Fibroblast of skin of abdomen (primary cell): ENCODE measurements at places on chromosomes 12 and 14.
A peak's percentile ranks its signal among the peaks of the same experiment; 100 is the strongest.

- DNase-seq = peak; percentile 69
Measured at GRCh38 chr14:83463500-83464098, 1929.9 kb upstream of the SEL1L start.

DNA sequence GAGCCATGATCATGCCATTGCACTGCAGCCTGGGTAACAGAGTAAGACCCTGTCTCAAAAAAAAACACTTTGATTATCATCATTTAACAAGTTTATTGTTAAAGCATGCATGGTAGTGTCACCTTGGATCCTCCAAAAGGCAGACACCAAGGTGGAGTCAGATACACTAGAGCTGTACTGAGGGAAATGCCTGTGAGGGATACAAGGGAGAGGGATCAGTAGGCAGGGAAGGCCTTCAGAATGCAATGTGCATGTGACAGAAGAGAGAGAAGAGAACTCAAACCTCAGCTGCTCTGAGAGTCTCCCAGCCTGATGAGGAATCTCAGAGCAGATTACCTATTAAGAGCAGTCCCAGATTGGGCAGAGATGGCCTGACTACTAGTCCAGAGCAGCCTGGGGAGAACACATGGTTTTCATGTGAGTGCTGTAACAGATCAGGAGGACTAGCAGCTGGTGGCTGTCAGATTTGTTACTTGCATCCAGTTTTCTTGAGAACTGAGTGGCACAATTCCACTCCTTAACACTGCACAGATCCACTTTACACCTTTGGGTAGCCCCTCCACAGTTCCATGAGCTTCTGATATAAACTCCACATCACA is 38.0 kb upstream of the A2ML1 start:
- no peak for DNase-seq

GRCh38 chr12:12319451-12320183 is 30.4 kb downstream of the MANSC1 start:
- peak; percentile 39 for DNase-seq

GRCh38 chr14:105204206-105204930 is 23.3 kb upstream of the NUDT14 start:
- DNase-seq = no peak

GRCh38 chr12:103139876-103140275 is 182.4 kb downstream of the ASCL1 start:
- no peak for DNase-seq

DNA sequence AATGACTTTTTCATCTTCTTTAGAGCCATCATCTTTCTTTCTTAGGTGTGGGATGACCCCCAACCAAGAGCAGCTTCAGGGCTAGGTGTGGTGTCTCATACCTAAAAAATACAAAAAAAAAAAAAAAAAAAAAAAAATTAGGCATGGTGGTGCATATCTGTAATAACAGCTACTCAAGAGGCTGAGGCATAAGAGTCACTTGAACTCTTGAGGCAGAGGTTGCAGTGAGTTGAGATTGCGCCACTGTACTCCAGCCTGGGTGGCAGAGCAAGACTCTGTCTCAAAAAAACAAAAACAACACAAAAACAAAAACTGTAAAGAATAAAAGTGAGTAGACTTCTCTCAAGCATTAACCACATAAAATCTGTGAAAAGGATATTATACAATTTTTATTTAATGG is 8.0 kb upstream of the ATF7IP start:
- DNase-seq = no peak

DNA sequence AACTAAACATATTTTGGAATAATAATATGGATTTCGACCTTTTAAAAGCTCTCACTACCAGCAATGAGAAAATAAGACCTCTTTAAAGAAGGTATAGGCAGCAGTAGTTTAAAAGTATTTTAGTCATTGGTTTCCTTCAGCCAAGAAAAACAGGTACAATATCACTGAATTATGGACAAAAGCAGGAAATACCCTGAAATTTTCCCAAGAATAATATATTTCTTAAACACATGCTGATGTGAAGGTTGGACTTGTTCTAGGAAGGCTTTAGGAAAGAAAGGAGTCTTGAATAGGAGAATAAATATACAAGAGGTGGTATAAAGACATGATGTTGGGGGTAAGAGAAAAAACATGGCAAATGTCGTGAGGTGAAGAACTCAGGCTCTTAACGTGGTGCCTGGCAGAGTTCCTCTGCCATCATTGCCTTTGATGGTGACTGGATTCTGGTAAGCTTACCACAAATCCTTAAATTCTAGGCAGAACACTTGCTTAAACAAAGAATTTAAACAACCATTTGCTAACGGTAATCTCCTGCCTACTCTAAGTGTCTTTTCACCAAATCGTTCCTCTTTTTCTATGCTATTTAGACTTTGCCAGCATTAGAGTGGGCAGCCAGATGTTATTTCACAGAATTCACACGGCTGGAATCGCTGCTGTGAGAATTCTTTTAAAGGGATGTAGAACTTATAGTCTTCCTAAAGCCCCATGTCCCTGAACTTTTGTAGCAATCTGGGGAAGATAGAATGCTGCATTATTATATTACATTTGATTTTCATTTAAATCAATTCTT is 11.9 kb upstream of the NUDT4 start:
- DNase-seq = no peak

DNA sequence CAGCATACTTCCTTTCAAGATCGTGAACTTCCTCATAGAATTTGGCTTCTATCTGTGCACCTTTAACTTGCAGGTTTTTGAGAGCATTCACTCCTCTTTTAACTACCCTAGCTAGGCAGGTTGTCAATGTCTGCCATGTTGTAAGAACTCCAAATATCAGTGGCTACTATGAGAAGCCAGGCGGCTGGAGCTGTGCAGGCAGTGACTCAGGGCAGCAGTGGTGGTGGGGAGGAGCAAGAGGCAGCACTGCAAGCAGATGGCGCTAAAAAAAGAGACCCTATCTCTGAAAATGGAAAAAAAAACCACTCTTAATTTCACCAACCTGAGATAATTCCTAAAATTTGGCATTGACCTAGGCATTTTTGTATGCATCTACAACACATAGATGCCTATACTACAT is 28.5 kb downstream of the YARS2 start:
- peak; percentile 2 for DNase-seq

DNA sequence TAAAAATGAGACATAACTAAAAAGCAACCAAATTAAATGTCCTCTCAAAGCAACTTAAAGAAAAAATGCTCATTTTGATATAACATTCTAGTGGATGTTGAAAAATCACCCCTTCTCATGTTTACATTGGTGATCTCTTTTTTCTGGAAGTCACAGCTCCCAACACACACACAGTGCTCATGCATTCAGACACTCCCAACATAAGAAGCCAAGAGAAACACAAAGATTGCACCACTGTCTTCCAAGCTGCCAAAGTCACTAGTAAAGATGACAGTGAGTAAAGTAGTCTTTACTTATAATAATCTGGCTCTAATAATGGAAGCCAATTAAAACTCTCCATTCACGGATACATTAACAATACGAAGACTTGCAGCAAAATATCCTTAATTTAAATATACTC is 218.4 kb downstream of the NTF3 start:
- DNase-seq = no peak

DNA sequence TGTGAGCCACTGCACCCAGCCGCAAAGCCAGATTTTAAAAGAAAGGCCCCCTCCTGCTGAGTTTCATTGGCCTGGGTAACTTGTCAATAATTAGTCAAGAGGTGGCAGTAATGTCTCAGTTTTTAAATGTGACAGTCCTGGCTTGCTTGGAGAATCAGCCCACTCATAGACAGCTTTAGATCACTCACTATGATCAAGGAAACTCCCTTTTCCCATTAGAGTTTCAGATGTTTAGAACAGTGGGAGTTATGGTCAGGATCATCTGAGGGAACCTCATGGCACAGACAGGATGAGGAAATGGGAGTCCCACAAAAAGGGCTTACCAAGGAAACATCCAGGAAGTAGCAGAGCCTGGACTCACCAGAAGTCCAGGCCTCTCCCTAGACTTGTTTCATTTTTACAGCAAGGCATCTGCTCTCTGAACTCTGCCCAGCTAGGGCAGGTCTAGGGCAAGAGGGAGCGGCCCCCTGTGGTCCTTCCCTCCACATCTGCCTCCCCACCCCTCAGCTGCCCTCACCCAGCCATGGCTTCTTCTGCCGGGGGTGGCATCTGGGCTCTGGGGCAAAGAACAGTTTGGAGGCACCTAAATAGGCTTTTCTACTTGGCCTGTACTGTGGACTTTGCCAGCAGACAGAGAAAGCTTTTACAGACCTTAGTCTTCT is 11.2 kb downstream of the BCL2L14 start:
- DNase-seq = peak; percentile 48

DNA sequence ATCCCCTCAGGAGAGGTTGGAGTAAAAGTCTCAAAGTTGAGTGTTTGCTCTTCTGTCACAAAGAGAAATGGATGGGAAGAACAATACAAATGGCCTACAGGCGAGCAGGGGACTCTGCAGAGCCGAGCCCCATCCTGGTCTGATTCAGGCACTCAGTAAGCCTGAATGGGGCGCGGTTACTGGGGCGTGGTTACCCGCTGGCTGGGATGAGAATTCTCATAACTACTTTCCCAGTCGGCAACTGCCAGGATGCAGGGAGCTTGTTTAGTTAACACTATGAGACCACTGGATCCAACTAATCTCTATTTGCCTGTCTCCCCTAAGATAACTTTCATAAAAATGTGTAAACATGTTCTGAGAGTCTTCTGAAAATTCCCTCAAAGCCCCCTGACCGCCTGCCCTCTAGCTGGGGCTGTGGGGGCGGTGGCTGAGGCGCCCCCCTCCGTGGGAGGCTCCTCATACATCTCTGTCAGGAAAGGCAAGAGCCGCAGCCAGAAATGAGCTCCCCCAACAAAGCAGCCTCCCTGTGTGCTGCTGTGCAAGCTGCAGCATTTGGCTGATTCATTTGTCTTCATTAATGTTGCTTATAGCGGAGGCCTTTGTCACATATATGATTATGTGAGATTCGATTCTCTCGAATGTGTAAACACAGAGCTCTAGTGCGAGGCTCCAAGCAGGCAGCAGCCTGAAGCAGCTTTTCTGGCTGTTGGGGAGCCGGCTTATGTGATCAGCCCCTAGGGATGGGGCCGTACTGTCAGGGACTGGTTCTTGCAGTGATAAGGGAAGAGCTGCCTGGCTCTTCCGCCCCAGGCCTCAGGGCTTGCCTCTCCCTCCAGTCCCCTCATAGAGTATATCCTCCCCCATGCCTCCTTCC is 126.1 kb upstream of the ARHGAP5 start:
- peak; percentile 71 for DNase-seq

DNA sequence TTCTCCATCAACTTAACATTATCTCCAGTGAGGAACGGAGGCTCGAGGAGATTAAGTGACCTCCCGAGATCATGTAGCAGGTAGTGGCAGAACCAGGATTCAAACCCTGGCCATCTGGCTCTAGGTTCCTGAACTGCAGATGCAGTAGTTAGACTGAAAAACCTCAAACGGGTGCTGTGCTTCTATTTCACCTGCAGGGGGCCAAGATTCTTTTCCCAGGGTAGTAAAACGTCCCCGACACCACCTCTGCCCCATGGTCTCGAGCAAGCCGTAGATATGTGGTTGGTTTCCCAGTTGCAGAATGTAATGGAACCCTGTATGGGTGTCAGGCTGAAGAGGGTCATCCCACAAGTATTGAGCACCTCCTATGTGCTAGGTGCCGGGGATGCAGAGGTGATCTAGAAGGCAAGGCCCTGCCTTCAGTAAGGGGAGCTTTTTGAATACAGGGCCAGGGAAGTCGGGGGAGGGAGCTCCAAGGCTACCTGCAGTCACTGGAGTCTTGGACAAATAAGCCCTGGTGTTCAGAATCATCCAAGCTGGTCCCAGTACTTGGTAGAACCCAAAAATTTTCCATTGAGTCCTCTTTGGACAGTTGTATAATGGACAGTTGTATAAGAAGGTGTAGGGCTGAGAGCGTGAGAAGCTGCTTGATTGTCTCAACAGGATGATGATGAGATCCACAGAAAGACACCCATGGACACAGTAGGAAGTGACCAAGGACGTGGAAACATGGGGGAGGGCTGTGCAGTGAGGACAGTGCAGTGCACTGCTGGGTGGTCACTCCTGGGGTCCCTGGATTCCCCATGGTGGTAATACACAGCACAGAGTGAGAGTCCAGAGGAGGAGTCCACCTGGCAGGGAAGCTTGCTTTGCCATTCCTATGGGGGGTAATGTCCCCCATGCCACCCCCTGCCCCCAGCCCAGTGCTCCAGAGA is 197.2 kb downstream of the CHST11 start:
- no peak for DNase-seq

GRCh38 chr12:95718006-95718431 is 72.5 kb downstream of the NTN4 start:
- no peak for DNase-seq

GRCh38 chr14:43244142-43244625 is 1262.9 kb downstream of the FSCB start:
- DNase-seq = no peak

DNA sequence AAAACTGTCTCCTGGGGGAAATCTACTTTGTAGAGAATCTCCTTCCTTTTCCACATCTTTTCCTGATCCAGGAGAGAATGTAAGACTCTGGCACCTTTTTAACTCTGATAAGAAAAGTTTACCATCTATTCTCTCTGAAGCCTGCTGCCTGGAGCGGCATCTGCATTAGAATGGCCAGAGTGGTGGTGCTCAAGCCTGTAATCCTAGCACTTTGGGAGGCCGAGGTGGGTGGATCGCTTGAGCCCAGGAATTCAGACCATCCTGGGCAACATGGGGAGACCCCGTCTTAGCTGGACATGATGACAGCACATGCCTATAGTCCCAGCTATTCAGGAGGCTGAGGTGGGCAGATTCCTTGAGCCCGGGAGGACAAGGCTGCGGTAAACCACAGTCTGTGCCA is 1.4 kb upstream of the CHFR start:
- no peak for DNase-seq

DNA sequence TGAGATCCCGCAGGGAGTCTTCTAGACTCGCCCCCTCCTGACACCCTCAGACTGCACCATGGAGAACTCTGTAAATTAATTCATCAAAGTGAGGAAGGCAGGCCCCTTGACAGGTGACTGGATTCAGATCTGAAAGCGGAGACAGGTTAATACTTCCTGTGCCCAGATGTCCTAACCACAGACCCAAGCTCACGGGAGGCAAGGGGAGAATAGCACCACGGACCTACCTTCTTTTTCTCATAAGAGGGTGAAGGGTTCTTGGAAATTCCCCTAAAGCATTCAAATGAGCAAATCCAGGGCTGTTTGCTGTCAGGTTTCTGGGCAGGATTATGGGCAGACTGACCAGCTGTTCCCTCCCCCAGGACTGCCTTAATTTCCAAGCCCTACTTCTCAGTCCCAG is 170.0 kb downstream of the ZFP36L1 start:
- DNase-seq = no peak

DNA sequence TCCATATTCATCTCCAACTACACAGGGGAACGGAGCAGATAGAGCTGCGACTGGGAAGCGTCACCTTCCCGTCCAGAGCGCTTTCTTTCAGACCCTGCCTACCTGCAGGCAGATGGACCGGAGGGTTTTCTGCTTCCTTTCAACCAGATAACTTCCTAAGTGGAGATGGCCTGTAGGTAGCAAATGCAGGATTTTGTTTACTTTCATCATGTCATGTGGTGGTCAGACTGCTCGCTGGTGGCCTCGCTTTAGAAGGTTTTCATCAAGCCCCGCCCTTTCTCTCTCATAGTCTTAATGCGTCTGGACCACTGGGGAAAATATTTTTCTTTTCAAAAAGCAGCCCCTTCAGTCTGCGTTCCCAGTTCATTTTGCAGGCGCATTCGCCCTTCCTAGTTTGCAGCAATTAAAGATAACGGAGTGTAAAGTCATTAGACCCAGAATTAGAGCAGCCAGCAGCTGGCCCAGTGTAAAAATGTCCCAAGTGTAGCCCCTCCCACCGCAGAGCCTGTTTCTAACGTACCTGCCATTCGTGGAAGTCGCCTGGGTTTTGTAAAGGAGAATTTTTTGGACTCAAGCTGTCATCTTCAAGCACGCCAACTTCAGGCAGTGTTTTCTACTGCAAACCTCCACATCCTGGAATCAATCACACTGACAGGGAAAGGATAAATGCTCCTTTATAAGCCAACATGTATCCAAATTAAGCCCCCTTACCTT is 68.9 kb downstream of the TESC start:
- no peak for DNase-seq
